GOT3 (cell line): ENCODE measurements at places on chromosomes 13 and 19.

DNA sequence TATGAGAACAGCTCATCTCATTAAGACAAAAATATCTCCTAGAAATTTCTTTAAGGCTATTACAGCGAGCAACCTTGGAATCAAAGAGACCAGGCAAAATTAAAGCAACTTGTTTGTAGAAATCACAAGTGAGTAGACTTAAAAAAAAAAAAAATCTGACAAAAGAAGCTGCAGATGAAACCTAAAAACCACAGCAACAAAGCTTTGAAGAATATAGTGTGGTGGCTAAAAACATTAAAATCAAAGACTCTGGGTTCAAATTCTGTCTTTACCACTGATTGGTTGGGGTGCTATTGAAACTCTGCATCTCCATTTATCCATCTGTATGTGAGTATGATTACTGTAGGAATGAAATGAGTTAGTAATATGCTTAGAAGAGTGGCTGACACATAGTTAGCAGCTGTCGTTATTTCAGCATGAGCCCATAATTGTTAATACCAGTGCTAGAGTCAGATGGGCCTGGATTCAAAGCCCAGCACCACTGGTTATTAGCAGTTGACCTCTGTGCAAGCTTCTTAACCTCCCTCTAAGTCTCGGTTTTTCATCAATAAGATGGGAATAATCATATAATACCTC, 157.6 kb downstream of the FOXO1 start:
- no peak for DNase-seq

- no peak for DNase-seq
Measured at GRCh38 chr19:11578258-11579142, 1.1 kb upstream of the ACP5 start.

DNA sequence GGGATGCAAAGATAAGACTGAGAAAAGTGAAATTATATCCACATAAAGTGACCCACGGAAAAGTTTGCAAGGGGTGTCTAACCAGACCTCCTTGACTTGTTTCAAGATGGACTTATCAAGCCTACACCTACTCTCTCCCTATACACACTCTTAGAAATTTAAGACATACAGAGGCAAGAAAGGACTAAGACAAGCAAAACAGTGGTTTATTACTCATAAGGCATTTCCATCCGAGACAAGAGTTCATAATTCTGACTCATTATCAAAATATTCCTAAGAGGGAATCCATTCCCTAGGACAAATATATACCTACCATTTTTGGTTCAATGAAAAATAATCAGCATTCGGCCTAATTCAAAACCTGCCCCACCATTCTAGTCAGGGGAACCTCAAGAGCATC, 232.6 kb upstream of the GPC6 start:
- no peak for DNase-seq

- DNase-seq = no peak
Measured at GRCh38 chr13:50654331-50654730, 189.2 kb downstream of the DLEU7 start.

- no peak for DNase-seq
Measured at GRCh38 chr13:59342400-59342799, 821.3 kb downstream of the DIAPH3 start.

GRCh38 chr13:71460211-71460610, 406.8 kb downstream of the DACH1 start:
- DNase-seq = no peak

- DNase-seq = no peak
Measured at GRCh38 chr13:110779022-110779421, 65.5 kb downstream of the ING1 start.

- no peak for DNase-seq
Measured at GRCh38 chr13:34413538-34414210, 528.4 kb upstream of the NBEA start.

DNA sequence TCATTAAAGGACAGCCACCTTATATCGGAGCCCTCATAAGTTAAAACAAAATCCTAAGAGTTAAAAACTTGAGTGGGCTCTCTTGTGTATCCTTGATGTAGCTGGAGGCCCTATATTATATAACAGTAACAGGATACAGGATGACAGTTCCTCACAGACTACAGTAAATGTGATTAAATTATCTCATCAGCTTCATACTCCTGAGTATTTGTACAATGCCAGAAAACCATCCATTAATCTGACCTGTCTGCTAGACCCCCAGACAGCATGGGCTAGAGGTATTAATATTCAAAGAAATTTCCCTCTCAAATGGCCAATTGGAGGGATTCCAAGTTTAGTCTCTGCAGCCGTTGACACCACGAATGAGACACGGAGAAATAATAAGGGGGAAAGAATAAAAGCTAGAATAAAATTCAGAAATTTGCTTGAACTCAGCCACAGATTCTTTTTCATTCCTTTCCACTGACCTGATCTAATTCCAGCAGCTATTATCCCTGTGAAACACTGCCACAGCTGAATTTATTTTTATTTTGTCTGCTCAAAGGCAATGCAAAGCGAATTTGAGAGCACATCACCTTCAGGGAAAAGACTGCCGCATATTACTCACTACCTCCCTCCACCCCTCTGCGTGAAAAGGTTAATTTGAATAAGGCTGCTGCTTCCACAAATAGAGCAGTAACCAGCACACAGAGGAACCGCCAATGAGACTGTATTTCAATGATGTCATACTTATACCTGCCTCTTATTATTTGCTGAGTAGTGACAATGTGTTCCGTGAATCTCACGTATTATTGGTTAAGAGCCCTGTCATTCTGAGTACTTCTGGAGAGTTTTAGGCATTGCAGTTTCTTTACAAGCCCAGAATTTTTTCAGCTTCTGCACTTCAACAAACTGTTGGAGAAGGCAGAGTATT, 155.9 kb upstream of the KLF12 start:
- DNase-seq = no peak

DNA sequence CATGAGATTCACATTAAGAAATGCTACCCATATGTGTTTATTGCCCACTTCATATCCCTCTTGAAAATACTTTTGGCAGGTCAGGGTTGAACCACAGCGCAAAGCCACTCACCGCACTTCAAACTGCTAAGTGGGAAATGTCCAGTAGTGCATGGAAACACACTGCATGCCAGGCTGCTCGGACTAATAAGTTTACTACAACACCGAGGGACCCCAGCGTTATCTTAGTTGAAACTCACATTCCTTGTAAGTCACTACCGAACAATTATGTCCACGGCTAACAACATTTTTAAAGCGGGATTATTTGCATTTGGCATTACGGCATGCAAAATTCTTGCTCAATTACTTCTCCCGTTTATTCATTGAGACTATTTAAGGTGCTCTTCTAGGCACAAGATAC, 4.0 kb downstream of the BRD4 start:
- DNase-seq = no peak

- DNase-seq = no peak
Measured at GRCh38 chr19:39131255-39131755, 5.7 kb downstream of the PAK4 start.

- DNase-seq = no peak
Measured at GRCh38 chr13:110331362-110331761, 24.3 kb downstream of the COL4A2 start.

GRCh38 chr19:47716270-47716937, 3.2 kb downstream of the EHD2 start:
- DNase-seq = no peak

GRCh38 chr19:31316201-31316951, 32.9 kb downstream of the TSHZ3 start:
- DNase-seq = no peak

DNA sequence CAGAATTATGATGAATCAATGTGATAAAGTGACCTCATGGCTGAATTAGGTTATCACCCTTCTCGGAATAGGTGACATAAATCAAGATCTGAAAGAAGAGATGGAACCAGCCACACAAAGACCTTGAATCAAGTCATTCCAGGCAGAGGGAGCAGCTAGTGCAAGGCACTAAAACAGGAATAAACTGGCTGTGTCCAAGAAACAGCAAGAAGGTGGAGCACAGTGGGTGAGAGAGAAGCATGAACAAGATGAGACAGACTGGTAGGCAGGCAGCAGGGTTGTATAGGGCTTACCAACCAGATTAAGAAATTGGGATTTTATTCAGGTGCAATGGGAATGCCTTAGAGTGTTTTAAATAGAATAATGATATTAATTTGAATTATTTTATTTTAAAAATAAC, 470.3 kb downstream of the PCDH20 start:
- no peak for DNase-seq

DNA sequence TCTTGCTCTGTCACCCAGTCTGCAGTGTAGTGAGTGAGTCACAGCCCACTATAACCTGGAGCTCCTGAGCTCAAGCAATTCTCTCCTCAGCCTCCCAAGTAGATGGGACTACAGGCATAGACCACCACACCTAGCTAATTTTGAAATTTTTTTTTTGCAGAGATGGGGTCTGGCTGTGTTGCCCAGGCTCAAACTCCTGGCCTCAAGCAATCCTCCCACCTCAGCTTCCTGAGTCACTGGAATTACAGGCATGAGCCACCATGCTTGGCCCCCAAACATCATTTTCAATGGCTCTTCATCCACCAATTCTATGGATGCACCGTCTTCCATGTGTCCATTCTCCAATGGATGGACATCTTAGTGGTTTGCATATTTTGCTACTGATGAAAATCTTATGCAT, 68.9 kb downstream of the ZNF557 start:
- no peak for DNase-seq

- DNase-seq = no peak
Measured at GRCh38 chr13:21576426-21576825, 27.5 kb downstream of the MICU2 start.

DNA sequence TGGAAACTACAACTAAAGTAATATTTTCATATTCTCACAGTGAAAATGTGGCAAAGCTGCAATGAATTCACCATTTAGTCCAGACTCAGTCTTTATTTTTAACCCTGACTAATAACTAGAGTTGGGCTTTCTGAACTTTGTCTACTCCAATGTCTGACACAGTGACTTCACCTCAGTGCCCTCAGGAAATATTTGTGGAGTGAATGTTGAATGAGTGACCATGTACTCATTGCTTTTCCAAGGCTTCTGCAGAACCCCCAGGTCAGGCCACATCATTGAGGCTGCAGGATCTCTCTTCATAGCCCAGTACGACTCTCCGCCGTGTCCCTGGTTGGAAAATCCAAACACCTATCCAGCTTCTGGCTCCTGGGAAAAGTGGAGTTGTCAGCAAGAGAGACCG, 1.8 kb downstream of the ZNF175 start:
- DNase-seq = no peak

- DNase-seq = no peak
Measured at GRCh38 chr13:94415500-94416237, 63.8 kb downstream of the DCT start.

DNA sequence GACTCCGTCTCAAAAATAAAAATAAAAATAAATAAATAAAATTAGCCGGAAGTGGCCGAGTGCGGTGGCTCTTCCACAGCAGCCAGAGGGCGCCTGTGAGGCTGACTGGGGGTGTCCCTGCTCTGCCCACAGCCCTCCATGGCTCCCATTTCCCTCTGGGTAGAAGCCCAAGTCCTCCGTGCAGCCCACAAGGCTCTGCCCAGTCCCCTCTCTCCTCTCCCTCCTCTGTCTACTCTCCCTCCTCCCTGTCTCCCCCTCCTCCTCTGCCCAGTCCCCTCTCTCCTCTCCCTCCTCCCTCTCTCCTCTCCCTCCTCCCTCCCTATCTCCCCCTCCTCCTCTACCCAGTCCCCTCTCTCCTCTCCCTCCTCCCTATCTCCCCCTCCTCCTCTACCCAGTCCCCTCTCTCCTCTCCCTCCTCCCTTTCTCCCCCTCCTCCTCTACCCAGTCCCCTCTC, 20.4 kb downstream of the MISP start:
- DNase-seq = no peak

GRCh38 chr13:94495806-94496205, 16.3 kb upstream of the DCT start:
- no peak for DNase-seq

- no peak for DNase-seq
Measured at GRCh38 chr13:72205773-72206172, 338.8 kb upstream of the DACH1 start.

DNA sequence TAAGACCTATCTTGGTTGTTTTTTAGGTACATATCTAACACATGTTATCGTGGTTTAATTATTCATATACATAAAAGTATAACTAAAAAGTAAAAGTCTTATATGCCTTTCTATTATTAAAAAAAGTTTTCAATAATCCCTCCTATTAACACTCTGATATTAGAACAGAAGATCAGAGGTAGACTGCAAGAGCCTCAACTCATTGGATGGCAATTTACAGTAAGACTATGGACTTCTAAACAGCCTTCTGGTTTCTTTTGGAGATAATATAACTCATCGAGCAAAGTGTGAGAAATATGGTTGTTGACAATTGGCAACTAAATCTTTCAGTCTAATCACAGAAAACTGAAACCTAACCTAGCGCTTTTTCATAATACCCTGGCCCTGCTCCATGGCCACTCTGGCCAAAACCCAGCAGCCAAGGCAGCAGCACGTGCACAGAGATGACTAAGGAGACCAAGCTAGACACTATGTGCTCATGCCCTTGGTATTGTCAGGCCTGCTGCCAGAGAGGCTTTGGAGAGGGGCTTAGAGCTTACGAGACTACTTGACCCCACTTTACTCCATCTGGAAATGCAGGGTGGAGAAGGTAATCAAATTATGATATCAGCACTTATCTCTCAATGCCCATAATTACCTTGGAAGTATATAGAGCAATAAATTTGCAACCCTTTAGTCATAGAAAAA, 40.6 kb upstream of the EEF1AKMT1 start:
- peak; percentile 26 for DNase-seq
